GM03348 (cell line): ENCODE measurements at places on chromosomes 11 and 22.

DNA sequence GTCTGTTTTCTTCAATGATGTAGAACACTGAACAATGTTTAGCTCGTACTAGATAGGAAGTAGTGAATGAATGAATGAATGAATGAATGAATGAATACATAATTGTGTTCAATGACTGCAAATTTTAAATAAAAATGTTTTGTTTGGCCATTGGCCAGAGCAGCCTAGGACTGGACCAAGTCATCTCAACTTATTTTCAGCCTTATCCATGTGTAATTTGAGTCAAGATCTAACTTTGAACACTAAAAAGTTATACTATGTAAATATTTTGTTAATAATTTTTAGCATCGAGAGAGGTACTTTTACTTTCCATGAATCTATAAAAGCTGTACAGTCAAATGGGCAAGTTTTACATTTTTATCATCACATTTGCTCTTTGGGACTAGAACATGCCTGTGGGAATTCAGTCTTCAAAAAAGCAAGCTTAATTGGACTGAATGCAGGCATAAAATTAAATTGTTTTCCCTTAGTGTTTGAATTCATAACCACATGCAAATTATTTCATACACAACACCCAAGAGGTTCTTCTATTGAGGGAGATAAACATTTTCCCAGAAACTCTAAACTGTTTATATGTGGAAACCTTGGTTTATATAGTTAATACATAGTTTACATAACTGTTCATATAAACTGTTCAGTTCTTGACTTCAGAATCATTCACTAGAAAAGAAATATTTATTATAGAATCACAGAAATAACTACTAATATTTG is 222.1 kb upstream of the ANO3 start:
- DNase-seq, result no peak

DNA sequence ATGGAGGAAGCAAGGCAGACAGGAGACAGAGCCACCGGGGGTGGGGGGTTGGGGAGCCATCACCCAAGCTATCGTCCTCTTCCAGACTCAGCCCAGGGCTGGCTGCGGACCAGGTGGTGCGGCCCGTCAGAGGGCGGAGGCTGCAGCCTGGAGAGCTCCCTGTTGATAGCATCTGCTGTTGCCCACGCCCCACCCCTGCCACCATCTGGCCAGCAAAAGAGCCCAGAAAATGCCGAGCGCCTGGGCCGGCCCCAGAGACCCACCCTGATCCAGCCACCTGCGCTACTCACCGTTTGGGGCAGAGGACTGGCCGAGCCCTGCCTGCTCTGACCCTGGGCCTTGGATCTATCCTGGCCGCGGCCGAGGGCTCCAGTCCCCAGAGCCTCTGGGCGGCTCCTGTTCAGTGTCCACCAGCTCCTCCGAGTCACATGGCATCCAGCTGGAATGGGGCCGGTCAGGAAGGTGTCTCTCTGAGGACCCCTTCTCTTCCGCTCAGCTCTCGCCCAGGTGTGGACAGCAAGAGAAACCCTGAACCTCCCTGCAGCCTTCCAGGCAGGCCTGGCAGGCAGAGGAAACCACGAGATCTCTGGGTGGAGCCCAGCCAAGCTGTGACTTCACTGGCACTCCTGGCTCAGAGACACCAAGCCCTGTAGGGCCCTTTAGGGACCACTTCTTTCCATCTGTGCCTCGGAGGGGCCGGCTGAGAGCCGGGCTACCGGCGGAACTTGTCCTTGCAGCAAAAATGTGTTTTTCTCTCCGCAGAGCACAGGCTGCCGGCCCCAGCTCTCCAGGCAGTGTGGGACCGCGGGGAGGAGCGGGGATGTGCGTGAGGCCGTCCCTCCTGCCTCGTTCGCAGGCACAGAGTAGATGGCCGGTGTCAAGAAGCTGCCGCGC is at the start of gene MRGPRE:
Gene MRGPRE, minus strand, starts transcription at position 567 of the 894 bp plus-strand sequence. CDS start 3,618 bp downstream, outside the sequence.
- peak; percentile 62 for DNase-seq

- DNase-seq, result peak; percentile 84
Observed at GRCh38 chr22:22955866-22956535, 68.4 kb downstream of the IGLL5 start.

DNA sequence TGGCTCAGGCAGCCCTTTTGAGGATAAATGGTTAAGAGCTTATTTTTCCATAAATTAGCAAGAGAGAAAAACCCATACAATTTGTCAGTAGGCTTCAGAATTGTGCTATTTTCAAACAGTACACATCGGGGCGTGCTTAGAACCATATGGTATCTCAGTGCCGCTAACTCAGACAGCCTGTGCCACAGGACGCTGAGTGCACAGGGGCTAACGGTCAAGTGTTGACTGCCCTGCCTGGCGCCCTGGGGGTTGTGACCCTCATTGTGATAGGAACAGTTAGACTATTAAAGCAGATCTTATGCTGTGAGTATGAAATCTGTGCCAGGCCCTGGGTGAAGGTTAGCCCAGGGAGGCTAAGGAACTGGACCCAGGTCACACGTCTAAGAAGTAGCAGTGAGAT is 1519.7 kb downstream of the BRD1 start:
- DNase-seq, result no peak

DNA sequence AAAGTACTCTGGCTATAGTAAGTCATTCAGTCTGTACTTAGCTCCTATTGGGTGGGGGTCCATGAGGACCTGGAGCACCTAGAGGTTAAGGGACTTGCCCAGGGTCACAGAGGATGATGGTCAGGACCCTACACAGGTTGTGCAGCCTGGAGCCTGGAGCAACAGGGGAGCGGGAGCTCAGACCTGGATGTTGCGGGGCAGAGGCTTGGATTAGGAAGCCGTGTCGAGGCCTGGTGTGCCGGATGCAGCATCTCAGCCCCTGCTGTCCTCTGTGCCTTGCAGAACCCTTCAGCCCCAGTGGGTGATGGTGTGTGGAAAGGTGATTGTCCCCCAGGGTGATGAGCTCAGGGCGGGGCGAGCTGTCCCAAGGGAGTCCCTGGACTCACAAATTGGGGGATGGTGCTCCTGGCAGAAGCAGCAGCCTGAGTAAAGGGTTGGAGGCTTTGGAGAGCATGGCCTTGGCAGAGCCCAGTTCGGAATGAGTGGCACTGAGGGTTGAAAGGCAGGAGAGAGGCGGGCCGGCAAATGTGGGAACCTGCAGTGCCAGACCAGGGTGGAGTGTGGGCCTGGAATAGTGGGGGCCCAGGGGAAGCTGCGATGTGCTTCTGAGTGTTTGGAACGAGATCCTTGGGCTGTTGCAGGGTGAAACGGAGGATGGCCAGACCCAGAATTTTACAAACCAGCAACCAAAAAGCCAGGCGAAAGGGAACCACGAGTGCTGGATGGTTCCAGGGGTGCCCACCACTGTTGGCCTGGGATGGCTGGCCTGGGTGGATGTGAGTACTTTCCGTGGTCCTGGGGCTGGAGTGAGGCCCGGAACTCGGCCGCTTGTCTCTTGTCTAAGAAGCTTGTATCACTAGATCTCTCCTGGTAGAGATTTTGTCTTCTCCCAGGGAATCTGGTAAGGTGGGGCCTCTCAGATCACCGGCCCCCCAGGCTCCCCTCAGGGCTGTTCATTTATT is 2.9 kb downstream of the TPCN2 start:
- no peak for DNase-seq

DNA sequence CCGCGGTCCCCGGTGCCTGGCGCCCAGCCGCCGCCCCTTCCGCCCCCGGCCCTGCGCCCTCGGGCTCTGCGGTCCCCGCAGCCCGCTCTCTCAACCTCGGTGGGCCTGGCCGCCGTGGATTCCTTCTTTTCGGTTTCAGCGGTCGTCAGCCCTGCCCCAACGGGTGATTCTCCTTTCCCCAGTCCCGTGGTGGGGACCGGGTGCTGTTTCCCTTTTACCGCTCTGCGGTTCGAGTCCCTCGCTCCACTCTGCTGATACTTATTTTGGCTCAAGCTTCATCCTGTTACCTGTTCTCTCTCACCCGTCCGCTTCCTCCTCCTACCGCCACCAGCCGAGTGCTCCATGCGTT is 494 bp downstream of the ZDHHC5 start:
- no peak for DNase-seq

DNA sequence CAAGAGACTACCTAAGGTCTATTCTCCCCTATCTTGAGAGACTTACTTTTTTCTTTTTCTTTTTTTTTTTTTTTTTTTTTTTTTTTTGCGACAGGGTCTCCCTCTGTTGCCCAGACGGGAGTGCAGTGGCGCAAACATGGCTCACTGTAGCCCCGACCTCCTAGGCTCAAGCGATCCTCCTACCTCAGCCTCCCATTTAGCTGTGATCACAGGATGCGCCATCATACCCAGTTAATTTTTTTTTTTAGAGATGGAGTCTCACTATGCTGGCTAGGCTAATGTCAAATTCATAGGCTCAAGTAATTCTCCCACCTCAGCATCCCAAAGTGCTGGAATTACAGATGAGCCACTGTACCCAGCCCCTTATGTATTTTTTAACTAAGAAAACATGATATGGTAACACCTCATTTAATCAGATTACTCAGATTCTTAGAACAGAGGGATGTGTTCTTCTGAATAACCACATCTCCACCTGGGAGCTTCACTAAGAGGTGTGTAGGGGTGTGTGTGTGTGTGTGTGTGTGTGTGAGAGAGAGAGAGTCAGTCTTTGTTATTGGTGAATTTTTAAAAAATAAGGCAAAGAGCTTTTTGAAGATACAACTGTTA is 102.9 kb downstream of the USP35 start:
- DNase-seq, result no peak

- DNase-seq, result no peak
Observed at GRCh38 chr22:20582520-20583361, 75.3 kb downstream of the MED15 start.

DNA sequence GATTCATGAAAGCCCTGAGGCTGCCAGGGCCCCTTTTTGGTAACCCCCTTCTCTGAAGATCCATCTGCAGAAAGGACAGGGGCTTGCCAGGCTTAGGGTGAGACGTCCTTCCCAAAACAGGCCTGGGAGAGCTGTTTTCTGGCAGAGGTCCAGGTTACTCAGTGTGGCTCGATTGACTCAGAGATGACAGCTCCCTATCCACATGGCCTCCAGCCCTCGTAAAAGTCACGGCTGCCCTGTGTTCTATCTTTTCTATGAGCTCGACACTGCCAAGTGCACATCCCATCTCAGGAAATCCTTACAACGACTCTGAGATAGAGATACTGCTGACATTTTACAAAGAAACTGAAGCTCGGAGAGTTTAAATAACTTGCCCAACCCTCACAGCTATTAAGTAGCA is 20.4 kb downstream of the ADAMTS8 start:
- DNase-seq, result peak; percentile 87

DNA sequence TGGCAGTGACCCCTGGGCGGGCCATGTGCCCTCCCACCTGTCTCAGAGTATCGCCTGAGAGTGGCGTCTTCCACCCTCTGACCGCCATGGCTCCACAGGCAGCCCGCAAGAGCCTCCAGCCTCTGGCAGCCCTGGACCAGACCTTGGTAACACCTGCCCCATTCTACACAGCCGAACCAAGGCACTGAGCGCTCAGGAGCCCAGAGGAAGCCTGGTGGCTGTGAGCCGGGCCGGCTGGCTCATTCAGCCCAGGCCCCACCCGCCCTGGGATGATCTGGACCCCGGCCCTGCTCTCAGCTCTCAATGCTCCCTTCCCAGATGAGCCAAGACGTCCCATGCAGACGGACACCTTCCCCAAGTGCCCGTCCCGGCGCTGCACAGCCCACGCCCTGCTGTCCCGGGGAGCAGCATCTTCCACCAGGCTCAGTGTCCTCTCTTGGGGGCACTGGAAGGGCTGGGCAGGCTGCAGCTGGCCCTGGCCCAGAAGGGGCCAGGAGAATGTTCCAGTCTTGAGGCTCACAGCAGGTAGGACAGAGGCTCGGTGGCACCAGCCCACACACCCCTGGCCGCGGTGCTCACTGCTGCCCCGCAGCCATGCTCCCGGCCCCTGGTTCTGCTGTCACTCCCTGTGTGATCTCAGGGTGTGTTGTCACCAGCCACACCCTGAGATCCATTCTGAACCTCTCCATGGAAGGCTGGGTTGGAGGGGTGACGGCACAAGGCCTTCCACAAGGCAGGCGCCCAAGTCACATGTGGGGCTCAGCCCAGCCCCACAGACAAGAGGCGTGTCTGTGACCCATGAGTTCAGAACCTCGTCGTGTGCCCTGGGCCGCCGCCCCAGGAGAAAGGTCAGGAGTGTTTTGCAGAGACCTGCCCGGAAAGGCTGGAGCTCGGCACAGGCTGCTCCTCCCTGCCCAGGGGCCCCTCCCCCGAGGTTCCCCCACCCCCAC is 24.2 kb upstream of the PPARA start:
- no peak for DNase-seq

DNA sequence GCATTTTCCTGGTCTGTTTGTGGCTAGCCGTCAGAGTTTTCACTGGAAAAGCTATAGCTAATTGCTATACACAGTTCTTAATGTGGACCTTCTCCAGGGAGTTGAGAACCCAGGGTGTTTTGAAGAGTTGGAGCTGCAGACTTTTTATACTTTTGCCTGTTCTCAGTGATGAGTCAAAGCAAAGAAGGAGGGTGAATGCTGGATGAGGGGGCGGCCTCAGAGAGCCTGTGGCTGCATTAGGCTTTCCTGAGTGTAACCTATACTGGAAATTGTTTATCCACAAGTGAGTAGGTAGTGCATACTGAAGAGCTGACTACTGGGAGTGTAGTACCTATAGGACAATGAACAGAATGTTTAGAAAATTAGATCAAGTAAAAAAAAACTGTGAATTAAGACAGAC is 79.7 kb upstream of the HORMAD2 start:
- DNase-seq, result no peak

- DNase-seq, result no peak
Observed at GRCh38 chr11:44247508-44247907, 62.4 kb downstream of the ALX4 start.

DNA sequence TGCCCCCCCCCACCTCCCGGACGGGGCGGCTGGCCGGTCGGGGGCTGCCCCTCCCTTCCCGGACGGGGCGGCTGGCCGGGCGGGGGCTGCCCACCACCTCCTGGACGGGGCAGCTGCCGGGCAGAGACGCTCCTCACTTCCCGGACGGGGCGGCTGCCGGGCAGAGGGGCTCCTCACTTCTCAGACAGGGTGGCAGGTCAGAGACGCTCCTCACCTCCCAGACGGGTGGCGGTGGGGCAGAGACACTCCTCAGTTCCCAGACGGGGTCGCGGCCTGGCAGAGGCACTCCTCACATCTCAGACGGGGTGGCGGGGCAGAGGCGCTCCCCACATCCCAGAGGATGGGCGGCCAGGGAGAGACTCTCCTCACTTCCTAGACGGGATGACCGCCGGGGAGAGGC is 24.0 kb downstream of the RNF185 start:
- DNase-seq, result no peak

DNA sequence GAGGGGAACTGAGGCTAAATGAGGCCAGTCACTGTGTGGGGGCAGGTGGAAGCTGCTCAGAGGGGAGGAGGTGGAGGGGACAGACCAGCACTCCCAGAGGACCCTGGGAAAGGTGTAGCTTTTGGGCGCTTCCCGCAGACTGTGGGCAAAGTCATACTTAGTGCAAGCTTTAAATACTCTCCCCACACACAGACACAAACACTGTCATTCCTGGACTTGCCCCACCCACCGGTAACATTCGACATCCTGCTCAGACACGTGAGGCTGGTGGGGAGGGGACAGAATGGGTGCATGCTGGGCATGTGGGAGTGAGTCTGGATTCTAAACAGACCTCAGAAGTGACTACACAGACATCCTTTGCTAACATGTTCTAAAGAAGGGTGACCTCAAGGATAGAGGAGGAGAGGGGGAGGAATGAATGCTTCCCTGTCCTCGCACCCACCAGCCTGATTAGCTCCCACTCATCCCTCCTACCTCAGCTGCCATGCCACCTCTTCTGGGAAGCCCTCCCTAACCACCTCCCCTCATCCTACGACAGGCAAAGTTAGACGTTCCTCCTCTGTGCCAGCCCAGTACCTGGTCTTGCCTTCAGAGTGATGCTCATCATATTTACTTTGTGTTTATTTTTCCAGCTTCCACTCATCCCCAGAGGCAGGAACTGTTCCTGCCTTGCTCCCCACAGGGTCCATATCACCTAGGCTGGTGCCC is 22.2 kb downstream of the TSKU start:
- peak; percentile 9 for DNase-seq
